GM12865 (cell line): ENCODE measurements at places on chromosomes 16 and 17.

DNA sequence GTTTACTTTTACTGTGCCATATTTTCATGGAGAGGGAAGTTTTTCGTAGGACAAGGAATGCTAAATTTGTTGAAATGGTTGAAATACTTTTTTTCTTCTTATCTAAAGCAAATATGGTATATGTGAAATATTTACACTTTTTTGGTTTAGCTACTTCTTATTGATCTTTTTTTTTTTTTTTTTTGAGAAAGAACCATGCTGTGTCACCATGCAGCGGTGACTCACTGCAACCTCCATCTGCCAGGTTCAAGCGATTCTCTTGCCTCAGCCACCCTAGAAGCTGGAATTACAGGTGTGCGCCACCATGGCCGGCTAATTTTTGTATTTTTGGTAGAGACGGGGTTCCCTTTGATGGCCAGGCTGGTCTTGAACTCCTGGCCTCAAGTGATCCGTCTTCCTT is 100.5 kb downstream of the FTO start:
- DNase-seq, result no peak

DNA sequence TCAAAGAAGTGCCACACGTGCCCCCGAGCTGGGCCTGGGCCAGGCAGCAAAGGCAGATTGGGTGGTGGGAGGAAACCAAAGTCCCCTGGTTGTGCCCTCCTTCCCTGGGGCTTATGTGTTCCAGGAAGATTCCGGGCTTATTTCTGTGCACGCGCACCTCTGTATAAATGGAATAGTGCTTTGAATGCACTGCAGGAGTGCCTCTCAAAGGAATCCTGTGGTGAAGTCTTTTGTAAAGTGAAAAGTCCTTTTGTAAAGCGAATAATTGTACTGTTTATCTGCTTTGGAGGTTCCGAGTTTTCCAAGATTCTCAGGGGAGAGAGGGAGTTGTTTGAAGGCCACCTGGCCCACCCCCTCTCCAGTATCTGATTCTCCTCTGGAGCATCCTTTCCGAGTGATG is 26.8 kb downstream of the C17orf75 start:
- DNase-seq, result no peak

DNA sequence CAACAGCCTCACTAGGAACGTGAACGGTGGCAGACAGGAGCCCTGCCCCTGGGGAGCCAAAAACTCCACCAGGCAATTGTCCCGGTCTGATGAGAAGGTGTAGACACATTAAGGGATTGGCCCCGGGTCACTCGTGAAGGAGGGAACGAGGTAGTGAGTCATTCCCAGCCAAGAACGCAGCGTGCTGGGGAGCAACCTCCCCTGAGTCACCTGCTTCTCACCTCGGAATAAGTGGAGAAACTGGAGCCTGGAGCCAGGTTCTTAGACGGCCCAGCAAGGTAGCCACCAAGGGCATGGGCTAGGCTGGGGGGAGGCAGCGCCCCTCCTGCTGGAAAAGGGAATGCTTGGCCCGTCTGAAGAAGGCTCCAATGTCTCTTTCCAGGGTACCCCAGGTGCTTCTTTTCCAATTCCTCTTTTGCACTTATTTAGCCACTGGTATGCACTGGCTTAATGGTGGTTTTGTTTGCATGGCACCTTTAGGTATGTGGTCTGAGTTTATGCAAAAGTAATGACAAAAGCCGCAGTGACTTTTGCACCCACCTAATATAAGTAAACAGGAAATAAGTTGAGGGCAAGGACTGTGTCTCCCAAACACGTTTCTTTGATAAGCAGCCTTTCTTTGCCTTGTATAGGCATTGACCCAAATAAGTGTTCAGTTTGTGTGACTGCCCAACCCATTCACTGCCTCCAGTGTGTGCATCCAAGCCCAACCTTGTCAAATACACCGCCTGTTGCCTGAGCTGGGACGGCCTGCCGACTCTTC is 1.8 kb upstream of the HELZ start:
- DNase-seq, result peak; percentile 90

GRCh38 chr17:19242323-19242722 is 5.2 kb downstream of the EPN2 start:
- no peak for DNase-seq

DNA sequence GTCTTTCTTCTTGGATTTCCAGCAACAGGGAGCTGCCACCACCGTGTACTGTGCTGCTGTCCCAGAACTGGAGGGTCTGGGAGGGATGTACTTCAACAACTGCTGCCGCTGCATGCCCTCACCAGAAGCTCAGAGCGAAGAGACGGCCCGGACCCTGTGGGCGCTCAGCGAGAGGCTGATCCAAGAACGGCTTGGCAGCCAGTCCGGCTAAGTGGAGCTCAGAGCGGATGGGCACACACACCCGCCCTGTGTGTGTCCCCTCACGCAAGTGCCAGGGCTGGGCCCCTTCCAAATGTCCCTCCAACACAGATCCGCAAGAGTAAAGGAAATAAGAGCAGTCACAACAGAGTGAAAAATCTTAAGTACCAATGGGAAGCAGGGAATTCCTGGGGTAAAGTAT is 389.0 kb downstream of the MAF start:
- no peak for DNase-seq
